A549 treated with AZD2906 at 1 μM for 4 hours (cell line): ENCODE measurements at places on chromosomes 1 and 21. TPM values are rescaled to one million over a fixed set of nuclear protein-coding genes. Genes with fewer than 3 reads are reported as not detected.

RGL1 gene
- 0.61 to 0.81 TPM (median 0.71 TPM) in 5 replicates for total RNA-seq

SDC3 gene
- 8.3 to 12.4 TPM (median 12.0 TPM) in 5 replicates for total RNA-seq

DNALI1 gene
- total RNA-seq, result 0.03 TPM in 1 of 5 replicates, not detected in the others

TFF3 gene
- total RNA-seq, result not detected in 5 replicates

PRKAA2 gene
- total RNA-seq, result 1.5 to 2.0 TPM (median 1.9 TPM) in 5 replicates
